ENCODE measurements at places on chromosomes 7 and 10.

DNA sequence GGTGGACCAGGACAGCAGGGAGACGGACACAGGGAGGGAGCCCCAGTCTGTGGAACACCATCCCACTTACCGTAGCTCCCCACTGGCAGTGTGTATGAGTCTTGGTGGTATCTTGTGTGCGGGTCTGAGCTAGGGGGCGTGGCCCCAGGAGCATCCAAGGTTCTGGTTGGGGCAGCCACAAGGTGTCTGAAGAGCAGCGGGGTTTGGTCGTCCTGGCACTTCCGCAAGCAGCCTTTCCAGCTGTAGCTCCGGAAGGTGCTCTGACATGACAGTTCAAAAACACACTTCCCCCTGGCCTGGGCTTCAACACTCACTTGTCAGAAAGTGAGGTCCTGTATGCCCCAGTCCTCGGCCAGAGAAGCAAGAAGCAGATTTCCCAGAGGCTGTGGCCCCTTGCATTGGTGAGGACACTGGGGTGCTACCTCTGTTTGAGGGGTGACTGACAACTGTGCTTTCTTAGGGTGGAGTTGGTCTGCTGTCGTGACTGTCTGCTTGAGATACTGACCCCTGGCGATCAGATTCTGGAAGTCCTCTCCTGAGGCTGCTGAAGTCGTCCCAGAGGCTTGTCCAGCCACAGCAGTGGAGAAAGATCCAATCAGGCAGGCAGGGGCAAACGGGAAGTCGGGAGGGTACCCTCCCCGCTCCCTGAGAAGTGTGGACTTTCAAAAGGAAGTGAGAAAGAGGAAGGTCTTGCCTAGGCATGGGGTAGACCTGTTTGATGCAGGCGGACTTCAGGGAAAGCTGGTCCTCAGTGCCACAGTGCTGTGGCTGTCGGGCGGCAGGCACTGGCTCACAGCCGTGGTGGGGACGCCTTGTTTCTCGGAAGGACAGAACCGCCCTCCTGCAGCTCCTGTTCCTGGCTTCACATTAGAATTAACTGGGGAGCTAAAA is 51.4 kb upstream of the PFKFB3 start:
- DNase-seq, result peak; percentile 59

DNA sequence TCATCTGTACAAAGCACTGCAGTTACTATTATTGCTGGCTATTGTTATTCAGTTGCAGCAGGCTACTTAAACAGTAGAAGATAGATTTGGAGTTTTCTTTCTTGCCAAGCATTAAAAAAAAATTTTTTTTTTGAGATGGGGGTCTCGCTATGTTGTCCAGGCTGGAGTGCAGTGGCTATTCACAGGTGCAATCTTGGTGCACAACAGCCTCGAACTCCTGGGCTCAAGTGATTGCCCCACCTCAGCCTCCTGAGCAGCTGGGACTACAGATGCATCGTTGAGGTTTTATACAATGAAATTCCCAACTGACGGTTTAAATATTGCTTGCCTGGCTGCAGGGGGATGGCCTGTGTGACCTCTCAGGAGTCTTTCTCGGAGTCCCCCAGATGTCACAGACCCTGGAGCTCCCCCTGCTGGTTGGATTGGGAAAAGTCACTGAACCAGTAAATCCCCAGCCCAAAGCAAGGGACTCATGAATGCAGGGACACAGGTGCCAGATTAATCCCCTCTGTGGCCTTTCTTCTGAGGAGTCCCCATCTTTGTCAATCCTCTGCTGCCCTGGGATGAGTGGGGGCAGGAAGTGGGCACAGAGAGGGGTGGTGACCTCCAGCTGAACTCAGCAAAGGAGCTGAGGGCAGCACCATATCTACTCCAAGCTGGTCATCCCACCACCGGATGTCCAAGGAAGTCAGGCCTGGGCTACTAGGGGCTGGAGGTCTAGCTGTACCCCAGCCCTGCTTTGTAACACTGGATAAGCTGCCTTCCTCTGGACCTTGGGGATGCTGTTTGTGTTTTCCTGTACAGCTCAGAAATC is 149.6 kb downstream of the C10orf105 start:
- DNase-seq, result peak; percentile 85

DNA sequence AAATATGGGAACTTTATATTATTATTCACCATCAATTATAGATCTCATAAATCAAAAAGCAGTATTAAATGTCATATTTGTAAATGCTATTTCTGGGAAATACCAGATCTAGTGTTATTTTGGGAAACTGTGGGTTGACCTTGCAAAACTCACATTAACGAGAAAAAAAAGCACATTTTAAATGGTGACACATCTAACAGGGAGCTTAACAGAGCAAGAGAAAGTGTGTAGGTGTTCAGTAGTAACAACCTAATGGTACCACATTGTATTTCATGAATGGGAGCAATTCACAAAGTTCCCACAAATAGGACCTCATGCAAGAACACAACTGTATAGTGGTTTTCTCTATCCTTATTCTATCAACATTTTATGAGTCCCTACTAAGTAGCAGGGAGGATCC is 26.2 kb upstream of the HDAC9 start:
- DNase-seq, result no peak

DNA sequence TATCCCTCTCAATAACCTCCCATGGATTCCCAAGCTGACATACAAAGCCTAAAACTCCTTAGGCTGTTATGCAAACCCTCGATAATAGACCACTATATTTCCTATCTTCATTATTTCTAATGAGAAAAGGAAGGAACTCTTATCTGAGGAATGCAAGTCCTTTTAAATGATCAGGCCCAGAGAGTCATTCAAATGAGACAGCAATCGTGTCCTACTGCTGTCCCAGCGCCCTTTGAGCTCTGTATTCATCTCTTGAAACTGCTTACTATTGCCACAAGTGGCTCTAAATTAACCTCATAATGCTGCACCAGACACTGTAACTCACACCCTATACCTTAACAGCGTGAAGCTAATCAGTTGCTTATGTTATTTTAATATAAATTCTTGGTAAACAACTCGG is 182.1 kb upstream of the NAMPT start:
- no peak for DNase-seq

- no peak for DNase-seq
Observed at GRCh38 chr7:129740574-129741410, 129.3 kb downstream of the NRF1 start.

GRCh38 chr10:90817128-90817889 is 40.5 kb downstream of the HTR7 start:
- DNase-seq, result no peak

- DNase-seq, result no peak
Observed at GRCh38 chr10:133180965-133181639, 21.1 kb downstream of the KNDC1 start.

GRCh38 chr7:112360681-112361080 is 89.6 kb upstream of the IFRD1 start:
- DNase-seq, result no peak

- DNase-seq, result no peak
Observed at GRCh38 chr7:100556541-100556940, 17.2 kb downstream of the SAP25 start.

DNA sequence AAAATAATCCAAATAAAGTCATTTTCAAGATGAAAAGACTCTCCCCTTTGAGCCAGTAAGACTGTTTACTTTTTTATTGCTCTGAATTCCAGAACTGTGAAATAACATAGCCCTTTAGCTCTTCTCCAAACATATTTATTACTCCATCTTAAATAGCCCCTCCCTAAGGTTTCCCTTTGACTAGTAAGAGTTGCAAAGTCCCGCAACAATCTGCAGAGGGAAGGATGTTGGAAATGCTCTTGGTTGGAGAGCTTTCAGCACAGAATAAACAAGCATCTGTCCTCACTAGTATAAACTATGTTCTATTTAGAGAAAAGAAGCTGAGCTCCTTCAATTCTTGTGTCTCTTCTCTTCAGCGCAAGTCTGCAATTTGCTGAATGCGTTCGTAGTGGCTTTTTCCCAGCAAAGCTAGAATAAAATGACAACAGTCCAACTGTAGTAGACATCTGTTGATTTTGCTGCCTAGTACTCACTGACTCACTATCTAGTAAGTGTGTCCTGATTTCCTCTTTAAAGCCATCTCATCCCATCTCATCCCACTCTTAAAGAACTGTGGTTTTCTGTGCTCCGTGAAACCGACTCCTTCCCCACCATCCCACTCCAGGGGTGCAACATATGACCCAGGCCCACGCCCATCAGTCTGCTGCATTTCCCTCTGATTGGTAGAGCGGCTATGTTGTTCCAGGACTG is 104.0 kb downstream of the FAM107B start:
- DNase-seq, result no peak

DNA sequence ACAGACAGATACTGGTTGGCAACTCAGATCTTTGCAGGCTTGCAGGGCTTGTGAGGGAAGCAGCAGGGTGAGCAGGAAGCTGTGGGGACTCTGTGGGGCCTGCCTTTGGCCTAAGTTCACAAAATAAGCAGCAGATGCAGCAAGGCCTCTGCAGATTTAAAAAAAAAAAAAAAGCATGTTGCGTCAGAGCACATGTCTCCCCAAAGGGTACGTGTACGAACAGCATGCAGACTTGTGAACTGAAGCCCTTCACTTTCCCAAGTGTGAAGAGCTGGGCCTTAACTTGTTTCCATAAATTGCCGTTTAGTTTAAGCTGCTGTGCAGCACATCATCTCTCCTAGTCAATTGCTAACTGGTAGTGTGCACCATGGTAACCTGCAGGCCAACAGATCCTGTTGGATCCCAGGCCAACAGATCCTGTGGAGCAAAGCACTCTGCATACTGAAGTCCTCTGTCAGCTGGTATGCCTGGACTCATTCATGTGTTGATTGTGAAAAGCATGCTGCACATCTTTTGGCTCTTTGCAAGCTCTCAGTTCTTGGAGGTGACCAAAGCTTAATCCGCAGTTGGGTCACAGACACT is 10.8 kb upstream of the XPNPEP1 start:
- DNase-seq, result no peak

DNA sequence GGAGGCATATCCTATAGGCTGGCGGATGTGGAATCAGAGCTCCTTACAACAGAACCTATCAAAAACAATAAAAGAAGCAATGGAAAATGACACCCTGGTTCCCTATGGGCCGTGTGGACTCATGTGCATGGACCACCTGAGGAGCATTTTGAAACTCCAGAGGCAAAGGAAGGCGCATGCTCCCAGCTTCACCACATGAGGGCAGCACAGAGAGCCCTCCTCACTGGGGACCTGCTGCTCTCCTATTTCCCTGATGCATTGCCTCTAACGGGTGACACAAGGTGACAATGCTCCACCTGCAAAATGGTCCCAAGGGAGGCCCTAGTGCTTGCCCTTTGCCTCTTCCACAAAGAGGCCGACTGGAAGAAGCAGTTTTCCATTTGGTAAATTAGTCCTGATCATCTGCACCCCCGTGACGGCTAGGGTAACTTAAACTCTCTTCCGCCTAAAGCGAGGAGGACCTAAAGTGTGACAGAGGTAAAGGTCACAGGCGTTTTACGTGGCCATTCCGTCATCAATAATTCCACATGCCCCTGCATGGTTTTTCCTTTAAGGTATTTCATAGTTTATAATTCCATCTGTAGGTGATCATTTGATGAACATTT is 67.7 kb downstream of the GPAM start:
- DNase-seq, result peak; percentile 32

DNA sequence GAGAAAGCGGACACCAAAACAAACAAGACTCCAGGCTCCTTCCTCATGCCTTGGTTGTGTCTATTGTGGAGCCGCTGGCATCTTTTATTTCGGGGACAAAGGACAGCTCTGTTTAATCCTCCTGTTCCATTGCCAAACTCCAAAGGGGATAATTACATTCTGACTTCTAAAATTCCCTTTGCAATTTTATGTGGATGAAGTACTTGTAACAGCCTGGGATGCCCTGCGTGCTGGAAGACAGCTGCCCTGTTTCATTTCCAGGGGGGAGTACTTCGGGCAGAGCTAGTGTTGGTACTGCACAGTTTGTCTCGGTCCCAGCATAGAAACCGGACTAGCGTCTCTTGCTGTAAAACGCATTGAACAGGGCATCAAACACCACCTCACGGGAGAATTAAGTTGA is 90.9 kb downstream of the BAMBI start:
- DNase-seq, result no peak
